ENCODE measurements at places on chromosomes 11 and 22.

DNA sequence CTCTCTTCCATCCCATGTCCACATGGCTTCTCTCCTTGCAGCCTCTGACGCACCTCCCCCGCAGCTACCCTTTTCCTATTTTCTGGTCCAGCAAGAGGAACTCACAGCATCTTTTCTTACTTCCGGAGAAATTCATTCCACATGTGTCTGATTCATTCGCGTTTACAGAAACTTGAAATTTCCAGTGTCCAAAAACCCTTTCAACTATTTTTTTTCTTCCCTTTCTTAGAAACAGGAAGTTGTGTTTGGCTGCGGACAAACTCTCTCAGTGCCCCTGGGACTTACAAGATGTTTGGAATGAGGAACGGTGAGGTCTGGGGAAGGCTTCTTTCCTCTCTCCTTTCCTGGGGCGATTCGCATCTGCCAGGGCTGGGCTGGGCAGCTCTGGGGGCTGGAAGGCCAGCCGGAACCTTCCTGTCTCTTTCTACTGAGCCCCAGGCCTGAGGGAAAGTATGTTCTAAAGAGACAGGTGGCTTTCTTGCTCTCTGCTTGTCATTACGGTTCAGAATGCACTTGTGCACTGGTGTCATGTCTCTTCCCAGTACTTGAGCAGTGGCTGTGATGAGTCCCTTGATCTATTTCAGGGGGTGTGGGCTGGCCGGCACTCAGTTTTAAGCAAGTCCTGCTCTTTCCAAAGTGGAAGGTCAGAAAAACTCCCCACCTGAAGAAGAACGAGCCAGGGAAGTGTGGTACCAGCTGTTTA lies 27.5 kb downstream of the ADAMTS8 start:
- DNase-seq: peak; percentile 38

DNA sequence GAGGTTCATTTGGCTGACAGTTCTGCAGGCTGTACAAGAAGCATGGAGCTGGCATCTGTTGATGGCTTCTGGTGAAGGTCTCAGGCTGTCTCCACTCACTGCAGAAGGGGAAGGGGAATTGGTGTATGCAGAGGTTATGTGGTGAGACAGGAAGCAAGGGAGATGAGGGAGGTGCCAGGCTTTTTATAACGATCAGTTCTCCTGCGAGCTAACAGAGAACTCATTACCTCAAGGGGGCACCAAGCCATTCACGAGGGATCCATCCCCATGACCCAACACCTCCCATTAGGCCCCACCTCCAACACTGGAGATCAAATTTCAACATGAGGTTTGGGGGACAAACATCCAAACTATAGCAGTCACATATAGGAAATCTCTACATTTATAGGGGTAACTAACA lies 38.7 kb upstream of the E2F8 start:
- DNase-seq: no peak

DNA sequence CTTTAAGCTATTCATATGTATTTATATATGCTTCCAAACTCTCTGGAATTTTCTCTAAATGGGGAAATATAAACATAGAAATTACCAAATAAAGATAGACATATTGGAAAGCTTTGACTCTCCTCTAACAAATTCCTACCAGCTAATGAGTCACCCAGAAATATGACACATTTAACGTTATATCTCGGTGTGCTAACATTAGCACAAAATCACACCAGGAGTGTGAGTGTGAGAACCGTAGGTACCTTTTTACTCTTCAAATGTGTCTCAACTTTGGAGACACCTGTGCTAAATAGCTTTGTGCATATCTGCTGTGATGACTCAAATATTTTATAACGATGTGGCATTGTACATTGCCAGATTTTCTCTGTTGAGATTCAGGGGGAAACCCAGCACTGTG lies 714.4 kb downstream of the METTL15 start:
- no peak for DNase-seq

- no peak for DNase-seq
Observed at GRCh38 chr22:26651815-26652214, 5.6 kb upstream of the MIAT start.

DNA sequence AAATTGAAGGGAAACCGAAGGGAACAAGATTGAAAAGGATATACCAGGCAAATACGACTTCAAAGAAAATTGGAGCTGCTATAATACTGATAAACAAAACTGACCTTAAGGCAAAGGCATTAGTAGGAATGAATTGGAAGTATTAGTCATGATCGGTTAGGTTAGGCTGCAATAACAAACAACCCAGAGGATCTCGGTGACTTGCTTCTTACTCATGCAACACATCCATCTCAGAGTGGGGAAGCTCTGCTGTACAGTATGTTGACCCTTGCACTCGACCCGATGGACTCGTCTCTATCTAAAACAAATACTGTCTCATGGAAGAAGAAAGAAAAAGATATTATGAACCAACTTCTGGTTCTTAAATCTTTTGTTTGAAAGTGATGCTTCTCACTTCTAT lies 42.3 kb downstream of the SPATA19 start:
- no peak for DNase-seq

DNA sequence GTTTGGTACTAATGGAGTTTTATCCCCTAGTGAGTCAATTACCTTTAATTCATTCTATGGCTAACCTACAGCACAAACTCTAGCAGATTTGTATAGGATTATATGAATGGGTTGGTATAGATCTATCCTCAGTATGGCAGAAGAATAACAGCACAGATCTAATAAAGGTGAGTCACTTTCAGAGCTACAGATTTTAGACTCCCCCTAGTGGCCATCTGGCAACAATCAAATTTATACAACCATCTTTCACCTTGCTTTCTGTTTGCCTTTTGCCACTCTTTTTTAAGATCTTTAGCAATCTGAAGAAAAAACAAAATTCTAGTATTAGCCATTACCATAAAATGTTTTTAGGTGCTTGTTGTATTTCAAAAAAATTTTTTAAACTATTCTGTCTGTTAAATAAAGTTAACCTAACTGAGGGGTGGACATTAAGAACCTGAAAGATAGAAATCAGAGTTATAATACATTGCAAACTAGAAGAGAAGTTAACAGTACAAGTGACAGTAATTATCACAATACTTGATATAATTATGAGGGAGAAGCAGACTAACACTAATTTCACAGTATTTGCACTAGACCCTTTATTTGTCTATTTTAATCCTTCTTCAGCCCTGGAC lies 25.8 kb downstream of the DDIAS start:
- peak; percentile 69 for DNase-seq

DNA sequence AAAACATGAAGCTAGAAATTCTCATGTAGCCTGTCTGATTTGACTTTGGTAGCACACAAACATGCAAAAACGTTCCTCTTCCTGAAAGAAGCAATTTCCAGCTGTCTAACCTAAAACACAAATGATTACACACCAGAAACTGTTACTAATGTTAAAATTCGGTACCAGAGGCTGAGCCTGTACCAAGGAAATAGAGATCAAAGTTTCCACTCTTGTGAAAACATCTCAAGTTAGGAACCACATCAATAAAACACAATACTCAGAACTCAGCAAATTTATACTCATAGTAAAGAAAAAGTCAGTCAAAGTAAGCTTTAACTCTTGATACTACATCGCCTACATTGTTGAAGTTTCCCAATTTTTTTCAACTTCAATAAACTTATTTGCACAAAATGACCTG lies 107.8 kb downstream of the FCHSD2 start:
- no peak for DNase-seq

DNA sequence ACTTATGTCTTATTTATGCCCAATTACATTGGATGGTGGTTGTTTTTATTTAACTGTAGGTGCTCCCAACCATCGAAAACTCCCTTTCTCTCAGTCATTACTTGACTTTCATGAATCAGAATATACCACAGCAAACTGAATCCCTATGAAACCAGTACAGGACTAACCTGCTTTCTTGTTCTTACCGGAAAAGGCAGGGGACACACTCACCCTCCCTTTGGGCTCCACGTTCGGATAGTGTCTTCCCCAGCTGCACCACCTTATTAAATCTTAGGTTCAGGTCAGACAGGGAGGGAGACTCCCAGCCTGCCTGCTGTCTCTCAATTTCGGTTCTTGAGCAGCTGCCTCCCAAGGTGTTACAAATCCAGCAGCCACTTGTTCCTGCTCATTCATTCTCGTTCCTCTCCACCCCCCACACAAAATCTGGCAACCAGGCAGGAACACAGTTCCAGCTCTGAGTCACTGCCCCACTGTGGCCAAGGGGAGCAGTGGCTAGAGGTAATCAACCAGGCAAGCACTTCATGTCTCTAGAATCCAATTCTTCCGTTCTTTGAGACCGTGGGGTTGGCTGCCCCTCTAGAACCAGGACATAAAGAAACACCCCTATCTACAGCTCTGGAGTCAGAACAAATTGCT lies 133.0 kb downstream of the PLEKHA7 start:
- DNase-seq: no peak

DNA sequence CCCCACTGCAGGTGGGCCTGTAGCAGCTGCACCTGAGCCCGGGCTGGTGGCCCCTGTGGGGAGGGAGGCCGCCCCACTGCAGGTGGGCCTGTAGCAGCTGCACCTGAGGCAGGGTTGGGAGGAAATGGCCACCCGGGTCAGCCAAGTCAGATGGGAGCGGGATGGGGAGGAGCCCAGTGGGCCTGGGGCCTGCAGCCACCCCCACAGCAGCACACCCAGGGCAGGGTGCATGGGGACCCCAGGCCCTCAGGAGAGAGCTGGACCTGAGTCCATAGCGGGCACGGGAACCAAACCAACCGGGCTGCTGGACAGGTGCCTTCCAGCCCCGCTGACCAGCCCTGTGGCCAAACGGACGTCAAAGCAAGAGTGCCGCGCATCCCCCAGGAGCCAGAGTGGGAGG lies 61.7 kb downstream of the BRD1 start:
- DNase-seq: no peak

- no peak for DNase-seq
Observed at GRCh38 chr11:6941970-6942369, 15.7 kb downstream of the ZNF215 start.

GRCh38 chr11:121614636-121615240 lies 162.0 kb upstream of the SORL1-AS1 start:
- DNase-seq: no peak

GRCh38 chr11:129282634-129283033 lies 90.5 kb upstream of the ARHGAP32 start:
- DNase-seq: no peak

- no peak for DNase-seq
Observed at GRCh38 chr11:121553806-121554205, 101.0 kb upstream of the SORL1-AS1 start.

- DNase-seq: no peak
Observed at GRCh38 chr11:12827369-12827768, 153.1 kb downstream of the TEAD1 start.

GRCh38 chr11:134048028-134048427 lies 20.8 kb upstream of the JAM3 start:
- DNase-seq: no peak

- no peak for DNase-seq
Observed at GRCh38 chr22:47190276-47190956, 428.0 kb downstream of the TBC1D22A start.

DNA sequence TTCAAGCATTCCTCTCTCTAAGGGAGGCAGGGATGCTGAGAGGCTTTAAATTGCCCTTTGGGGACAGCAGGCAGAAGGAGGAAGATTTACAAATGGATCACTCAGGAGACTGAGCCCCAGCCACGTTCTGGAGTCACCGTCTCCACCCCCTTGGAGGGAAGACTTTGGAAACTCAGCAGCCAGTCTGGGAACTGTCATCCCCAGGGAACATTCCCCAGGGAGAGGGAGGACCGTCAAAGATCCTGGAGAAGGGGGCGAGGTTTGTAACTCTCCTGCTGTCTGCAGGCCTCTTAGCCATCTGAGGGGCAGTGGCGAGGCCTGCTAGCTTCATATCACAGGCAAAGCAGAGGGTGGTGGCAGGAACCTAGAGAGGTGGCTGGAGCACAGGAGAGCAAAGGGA lies 56.1 kb upstream of the SLC22A12 start:
- DNase-seq: no peak

DNA sequence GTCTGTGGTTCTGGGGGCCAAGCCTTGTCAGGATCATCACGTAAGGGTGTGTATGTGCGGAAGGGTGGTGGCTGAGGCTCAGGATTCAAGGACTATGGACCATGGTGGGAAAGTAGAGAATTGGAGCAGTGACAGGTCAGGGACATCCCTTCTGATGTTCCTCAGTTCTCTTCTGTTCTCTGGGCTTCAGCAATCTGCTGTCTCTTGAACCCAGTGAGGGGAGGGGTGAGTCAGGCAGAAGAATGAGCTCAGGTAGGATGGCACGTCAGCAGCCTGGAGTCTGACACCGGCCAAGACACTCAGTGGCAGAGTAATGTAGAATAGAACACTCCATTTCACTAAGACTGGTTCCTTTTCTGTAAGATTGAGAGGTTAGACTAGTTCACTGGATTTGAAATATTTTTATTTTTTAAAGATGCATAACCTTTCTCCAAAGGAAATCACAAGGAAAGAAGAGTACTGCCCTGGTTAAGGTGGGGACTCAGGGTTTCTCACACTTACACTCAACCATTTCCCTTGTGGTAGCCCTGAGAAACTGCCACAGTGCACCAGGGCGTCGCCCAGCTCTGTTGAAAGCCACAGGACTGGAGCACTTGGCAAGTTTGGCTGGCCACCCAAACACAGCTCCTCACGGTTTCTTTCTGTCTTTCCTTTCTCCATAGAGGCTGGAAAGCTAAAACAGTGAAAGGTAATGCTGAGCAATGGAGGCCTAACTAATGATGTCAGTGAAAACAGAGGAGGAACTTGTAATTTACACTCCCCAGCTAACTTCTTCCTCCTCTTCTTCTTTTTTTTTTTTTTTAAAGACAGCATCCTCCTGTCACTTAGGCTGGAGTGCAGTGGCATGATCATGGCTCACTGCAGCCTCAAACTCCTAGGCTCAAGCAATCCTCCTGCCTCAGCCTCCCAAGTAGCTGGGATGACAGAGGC lies 23.1 kb upstream of the MICAL2 start:
- DNase-seq: peak; percentile 88

DNA sequence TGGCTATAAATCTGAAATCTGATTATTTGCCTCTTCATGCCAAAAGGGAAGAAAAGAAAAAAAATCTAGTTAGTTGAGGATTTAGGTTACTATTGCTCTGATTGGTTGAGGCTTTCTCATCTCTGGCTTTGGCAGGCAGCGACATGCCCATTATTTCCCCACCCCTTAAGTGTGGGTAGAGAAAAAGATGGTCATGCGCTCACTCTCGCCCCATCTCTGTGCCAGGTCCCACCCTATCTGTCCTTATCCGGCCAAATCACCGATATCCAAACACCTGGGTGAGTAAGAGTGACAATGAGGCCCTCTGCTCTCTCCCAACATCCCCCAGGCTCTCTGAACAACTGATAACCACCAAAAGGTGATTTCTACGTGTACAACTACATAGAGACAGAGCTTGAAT lies 31.2 kb upstream of the SNX19 start:
- DNase-seq: no peak

- DNase-seq: peak; percentile 82
Observed at GRCh38 chr11:27701355-27702105, 1.3 kb upstream of the BDNF start.

DNA sequence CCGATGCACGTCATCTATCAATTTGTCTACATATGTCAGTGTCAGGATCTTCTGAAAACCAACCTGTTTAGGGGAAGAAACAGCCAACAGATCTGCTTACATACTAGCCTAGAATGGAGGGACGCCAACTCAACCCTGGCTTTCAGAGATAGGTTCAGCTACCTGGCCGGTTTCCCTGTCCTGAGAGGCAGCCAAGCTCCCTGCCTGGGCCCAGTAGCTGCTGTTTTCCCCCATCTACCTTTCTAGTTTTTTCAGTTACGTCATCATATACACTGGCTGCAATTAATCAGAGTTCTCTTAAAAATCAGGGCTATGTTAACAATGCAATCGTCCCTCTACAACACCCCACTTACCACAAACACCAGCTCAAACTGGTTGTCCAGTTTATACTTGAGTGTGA lies 1.0 kb downstream of the SRPRA start:
- no peak for DNase-seq

GRCh38 chr22:32803020-32803737 lies 1.7 kb downstream of the TIMP3 start:
- peak; percentile 69 for DNase-seq

- no peak for DNase-seq
Observed at GRCh38 chr11:47144541-47144940, 32.1 kb downstream of the ARFGAP2 start.
